ENCODE measurements at places on chromosomes 7 and 10.
A peak's percentile ranks its signal among the peaks of the same experiment; 100 is the strongest.

DNA sequence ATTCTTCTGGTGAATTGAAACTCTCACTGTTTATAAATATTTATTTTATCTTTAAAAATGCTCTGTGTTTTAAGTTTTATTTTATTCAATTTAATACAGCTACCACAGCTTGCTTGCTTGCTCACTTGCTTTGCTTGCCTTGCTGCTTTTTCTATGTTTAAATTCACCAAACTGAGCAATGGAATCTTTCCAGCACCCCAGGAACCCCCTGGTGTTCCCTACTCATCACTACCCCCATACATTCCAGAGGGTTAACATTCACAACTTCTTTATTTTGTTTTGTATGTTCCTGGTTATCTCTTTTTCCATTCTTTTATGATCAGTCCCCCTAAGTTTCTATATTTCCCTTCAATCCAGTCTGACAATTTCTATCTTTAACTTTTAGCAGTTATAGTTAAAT, 166.5 kb upstream of the COL1A2 start:
- no peak for DNase-seq

DNA sequence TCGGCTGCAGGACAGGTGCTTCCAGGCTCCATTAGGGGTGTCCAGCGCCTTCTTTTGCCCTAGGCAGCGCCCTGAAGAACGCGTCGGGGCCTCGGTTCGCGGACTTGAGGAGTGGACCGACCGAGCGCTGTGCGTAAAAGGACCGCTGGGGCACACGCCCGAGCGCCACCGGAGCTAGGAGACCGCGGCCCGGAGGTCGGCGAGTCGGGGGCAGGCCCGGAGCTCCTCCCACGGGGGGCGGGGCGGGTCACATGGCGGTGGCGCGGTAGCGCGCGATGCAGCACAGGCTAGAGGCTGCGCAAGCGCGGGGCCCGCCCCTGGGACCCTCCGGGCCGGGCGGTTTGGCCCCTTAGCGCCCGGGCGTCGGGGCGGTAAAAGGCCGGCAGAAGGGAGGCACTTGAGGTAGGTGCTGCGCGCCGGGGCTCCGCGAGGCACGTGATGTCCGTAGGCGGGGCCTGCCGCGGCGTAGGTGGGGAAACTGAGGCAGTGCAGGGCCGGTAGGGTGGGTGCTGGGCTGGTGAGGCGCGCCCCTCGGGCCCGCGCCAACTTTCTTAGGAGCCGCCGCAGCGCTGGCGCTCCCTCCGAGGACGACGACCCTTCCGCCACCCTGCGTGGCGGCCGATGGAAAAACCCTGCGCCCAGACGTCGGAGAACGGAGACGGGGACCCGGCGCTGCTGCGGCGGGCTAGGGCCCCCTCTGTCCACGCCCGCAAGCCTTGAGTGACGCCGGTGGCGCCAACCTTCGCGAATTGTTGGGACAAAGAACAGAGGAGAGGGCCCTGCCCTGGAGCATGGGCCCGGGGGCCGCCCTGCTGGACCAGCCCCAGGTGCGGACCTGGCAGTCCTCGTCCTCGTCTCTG, at the start of gene PRXL2A:
Gene PRXL2A (plus strand): TSS at position 310 of the 860 bp plus-strand sequence. CDS start 11,917 bp downstream, outside the sequence.
- peak; percentile 65 for DNase-seq

DNA sequence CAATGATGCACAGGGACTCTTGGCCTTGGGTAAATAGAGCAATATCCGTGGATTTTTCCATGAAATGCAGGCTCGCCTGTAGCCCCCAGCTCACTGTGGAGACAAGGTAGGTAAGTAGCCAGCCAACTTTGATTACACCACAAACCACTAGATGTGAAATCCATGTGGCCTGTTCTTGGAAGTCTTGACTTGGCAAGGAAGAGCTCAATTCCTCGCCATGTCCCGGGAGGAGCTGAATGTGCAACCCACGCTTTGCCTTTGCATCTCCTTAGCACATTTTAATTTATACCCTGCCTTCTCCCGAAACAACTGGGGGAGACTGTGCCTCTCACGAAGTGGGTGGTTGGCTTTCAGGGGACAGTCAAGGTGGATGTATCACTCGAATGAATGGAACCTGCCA, 347.7 kb upstream of the MKI67 start:
- no peak for DNase-seq

GRCh38 chr7:36526863-36527548, 137.3 kb downstream of the ANLN start:
- DNase-seq: peak; percentile 85

DNA sequence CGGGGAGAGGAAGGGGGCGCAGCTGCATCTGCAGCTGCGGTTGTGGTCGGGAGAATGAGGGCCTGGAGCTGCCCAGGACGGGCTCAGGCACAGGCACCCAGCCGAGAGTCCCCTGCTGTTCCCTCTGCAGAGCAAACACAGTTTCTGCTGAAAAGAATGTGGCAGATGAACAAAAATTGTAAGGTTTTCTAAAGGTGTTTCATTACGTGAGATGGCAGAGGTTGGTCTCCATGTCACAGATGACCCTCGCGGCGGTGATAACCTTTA, 456.2 kb downstream of the DNAJB6 start:
- no peak for DNase-seq

GRCh38 chr10:77909749-77910375, 16.7 kb downstream of the DLG5 start:
- peak; percentile 27 for DNase-seq

- peak; percentile 16 for DNase-seq
Measured at GRCh38 chr7:24732646-24733413, 24.4 kb downstream of the GSDME start.

DNA sequence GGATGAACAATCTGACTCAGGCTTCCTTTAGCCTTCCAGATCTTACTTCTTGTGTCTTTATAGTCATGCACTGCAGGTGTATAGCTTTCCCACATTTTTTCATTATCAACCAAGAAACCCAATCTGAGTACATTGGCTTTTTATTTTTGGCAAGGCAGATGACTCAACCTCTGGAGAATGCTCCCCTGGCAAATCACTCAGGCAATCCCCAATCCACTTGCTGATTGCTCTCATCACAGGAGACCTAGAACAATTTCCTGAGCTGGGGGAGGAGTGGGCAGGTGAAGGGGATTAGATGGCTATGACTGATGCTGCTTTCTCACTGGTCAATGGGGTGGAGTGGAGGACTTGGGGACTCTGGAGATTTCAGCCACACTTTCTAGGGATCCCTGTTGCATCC, 134.4 kb downstream of the SLC16A9 start:
- DNase-seq: no peak

- no peak for DNase-seq
Measured at GRCh38 chr7:17255926-17256325, 42.5 kb upstream of the AHR start.

DNA sequence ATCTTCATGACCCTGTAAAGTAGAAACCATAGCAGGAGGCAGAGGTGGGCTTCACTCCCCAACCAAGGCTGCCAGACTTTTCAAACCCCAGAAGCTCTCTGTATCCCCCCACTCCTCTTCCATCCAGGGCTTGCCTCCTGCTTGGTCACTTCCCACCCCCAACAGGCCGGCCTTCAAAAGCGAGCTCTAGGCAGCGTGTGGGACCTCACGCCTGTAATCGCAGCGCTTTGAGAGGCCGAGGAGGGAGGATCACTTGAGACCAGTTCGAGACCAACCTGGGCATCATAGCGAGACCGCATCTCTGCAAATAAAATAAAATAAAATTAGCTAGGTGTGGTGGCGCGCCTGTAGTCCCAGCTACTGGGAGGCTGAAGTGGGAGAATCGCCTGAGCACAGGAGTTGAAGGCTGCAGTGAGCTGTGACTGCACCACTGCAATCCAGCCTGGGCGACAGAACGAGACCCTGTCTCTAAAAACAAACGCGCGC, 743 bp upstream of the POR start:
- DNase-seq: no peak

DNA sequence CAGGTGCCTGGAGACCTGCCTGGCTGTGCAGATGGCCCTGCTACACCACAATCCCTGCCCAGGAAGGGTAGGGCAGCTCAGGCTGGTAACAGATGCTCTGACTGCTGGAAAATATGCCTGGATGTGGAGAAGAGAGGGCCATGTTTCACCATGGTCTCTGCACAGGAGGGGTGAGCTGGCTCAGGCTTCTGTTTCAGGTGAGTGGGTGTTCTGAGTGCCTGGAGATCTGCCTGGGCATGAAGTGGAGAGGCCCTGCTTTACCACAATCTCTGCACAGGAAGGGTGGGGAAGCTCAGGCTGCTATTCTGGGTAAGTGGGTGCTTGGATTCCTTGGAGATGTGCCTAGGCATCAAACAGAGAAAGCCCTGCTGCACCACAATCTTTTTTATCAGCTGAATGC, 350.1 kb downstream of the KIF20B start:
- DNase-seq: no peak

DNA sequence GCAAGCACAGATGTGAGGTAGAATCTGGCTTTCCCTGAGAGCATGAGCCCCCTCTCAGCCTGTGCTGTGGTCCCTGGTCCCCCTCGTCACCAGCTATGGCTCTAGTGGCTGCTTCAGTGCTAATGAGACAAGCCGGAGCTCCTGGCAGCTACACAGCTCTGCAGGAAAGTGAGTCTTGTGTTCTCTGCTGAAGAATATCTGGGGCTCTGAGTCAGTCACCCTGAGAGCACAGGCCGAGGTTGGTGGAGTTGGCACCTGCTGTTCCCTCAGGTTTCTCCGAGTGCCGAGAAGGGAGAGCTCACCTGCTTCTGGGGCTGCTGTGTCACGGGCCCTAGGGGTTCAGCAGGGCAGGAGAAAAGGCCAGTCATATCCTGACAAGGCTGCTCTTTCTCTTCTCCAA, 37.2 kb upstream of the GJD4 start:
- DNase-seq: no peak

DNA sequence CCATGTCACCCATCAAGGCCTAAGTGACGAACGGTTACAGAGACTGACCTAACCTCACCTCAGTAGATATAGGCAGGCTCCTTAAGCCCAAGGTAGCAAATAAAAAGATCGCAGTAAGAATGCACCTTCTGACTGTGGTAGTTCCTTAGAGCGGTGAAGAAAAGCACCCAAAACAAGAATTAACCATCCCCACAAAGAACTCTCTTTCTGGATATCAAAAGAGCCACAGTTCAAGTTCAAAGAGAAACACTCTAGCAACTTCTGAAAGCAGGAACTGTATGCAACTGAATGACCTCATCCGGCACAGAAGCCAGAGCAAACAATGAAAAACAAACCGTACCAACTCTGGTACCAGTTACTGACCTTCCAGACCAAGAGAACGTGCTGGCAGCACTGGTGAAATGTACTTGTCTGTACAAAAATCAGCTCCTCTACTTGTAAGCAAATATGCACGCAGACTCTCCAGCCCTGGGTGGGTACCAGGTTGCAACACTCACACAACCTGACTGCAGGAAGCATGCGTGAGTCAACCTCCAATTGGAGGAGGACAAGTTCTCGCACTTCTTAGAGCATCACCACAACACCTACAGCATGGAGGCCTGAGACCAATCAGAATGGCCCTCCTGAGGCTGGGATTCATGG, 202.7 kb downstream of the FAM107B start:
- peak; percentile 36 for DNase-seq

DNA sequence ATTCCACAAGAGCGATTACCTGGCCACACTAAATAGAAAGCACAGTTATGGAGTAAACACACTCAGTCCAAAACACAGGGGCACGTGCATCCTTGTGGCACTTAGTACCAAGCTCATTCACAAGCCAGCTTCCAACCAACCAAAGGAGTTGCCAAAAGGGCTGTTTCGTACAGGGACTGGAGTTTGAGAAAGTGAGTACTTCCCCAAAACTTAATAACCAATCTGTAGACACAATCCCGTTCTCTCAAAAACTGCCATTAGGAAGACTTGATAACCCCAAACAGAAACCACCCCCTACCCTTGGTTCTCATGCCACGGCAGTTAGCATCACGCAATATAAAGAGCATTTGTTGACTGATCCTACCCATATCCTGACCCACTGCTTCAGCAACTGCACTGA, 166.2 kb upstream of the ASAH2 start:
- DNase-seq: no peak

- DNase-seq: peak; percentile 11
Measured at GRCh38 chr7:31882187-31882586, 188.0 kb downstream of the PDE1C start.

DNA sequence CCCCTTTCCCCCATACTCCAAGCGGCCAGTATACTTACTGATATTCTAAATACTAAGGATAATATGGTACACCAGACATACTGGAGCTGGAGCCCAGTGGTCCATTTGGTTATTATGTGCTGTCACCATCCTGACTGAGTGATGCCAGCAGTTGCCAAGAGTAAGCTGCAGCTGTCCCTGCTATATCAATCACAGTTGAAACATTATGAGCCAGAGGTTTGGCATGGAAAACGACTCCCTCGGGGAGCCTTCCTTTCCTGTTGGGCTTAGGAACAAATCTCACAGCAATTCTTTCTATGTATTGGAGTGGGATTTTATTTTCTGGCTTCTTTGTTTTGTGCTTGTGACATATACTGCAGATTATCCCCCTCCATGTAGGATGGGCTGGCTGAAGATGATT, 32.6 kb downstream of the STRIP2 start:
- DNase-seq: no peak

GRCh38 chr10:105146436-105146835, 505.3 kb downstream of the SORCS3 start:
- DNase-seq: no peak

DNA sequence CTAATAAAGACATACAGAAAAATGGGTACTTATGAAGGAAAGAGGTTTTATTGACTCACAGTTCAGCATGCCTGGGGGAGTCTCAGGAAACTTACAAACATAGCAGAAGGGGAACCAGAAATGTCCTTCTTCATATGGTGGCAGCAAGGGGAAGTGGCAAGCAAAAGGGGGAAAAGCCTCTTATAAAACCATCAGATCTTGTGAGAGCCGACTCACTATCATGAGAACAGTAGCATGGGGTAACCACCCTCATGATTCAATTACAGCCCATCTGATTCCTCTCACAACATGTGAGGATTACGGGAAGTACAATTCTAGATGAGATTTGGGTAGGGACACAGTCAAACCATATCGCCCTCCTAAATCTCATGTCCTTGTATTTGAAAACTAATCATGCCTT, 1305.4 kb upstream of the SORCS1 start:
- no peak for DNase-seq

GRCh38 chr7:3781607-3782006, 480.6 kb downstream of the SDK1 start:
- no peak for DNase-seq

DNA sequence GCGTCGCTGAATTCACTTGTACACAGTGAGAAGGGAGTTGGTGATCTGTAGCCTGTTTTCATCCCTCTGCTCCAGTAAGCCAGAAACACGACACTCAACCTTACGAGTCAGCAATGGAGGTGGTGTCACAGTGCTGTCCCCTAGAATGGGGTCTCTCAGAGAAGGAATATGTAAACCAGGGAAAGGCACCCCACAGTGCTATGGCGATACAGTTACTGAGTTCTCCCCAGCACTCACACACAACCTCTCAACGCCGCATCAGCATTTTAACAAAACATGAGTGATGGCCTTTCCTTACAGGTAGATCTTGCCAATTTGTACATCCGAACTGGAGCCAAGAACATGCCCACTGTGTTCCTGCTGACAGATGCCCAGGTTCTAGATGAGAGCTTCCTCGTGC, 196.3 kb downstream of the CDCA7L start:
- no peak for DNase-seq

DNA sequence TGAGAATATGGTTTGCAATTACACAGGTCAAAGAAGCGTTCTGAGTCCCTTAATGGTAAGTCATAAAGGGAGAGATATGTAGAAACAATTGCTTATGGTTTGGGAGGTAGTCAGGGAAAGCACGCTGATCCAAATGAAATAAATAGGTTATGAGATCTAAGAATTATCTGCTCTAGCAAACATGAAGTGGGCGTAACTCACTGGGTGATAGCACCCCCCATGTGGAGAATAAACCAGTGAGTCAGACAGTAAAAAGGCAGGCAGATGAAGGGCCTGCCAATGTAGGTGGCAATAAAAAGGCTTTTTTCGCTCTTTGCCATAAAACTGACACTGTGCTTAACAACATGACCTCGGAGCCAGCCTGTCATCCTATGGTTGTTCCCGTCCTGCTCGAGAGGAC, 306.9 kb downstream of the GLRX3 start:
- DNase-seq: no peak
